ENCODE measurements at places on chromosomes 11 and 22. TPM values are rescaled to one million over a fixed set of nuclear protein-coding genes. Genes with fewer than 3 reads are reported as not detected.

GRM5 gene
- polyA plus RNA-seq = 0.01 TPM

CALCA gene
- polyA plus RNA-seq = not detected

- no peak for DNase-seq
Measured at GRCh38 chr11:121140369-121140768, 39.3 kb downstream of the TECTA start.

DNA sequence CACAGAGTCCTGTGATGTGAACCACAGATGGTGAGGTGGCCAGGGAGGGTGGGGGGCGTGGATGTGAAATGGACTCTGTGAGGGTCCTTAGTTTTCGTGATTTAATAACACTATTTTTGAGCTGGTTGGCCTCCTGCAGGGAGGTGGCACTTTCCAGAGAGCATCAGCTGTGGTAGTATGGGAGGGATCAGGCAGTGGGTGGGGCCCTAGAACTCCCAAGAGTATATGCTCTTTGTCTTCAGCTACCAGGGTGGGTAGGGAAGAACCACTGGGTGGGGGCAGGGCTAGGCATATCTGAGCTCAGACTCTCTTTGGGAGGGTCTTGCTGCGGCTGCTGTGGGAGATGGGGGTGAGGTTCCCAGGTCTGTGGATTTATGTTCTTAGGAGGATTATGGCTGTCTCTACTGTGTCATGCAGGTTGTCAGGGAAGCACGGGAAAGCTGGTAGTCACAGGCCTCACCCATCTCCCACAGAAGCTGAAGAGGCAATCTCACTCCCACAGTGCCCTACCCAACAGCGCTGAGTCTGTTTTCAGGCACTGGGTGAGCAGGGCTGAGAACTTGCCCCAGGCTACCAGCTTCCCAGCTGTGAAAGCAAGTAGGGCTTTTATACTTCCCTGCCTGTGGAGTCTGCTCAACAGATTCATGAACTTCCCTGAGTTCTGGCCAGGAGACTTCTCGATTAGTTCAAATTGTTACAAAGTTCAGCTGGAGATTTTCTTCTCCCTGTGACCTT, 47.9 kb upstream of the SNX19 start:
- no peak for DNase-seq

DNA sequence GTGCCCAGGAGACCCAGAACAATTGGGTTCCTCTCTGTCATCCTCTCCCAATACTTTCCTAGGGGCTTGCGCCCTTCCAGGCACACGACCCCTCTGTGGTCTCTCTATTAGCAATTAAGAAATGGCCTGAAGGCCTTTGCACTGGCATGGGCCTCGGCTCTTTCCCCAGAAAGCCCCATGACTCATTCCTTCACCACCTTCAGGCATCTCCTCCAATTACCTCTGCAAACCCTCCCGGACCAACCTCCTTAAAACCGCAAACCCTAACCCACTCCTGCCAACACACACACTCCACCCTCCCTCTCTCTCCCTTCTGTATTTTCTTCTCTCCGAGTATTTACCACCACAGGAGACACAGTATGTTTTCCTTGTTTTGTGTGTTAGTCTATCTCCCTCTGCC, 36.7 kb downstream of the LARGE1 start:
- no peak for DNase-seq

DNA sequence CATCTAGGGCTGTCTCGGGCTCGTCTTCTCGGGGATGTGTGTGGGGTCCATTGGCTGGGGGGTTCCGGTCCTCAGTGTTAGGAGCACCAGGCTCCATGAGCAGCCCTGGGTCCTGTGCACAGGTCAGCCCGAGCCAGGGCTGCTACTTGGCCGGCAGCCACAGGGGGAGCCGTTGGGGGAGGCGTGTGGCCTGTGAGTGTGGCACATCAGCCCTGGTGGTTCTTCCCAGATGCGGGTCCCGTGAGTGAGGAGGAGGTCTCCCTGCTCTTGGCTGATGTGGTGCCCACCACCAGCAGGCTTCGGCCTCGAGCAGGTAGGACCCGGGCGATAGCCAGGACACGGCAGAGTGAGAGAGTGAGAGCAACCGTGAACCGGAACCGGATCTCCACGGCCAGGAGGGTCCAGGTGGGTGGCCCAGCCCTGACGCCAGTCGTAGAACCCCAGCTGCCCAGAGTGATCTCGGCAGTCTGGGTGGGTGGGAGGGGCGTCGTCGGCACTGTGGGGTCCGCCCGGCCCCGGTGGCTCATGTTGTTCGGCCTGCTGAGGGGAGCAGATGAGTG, 18.5 kb downstream of the IRF7 start:
- no peak for DNase-seq

DNA sequence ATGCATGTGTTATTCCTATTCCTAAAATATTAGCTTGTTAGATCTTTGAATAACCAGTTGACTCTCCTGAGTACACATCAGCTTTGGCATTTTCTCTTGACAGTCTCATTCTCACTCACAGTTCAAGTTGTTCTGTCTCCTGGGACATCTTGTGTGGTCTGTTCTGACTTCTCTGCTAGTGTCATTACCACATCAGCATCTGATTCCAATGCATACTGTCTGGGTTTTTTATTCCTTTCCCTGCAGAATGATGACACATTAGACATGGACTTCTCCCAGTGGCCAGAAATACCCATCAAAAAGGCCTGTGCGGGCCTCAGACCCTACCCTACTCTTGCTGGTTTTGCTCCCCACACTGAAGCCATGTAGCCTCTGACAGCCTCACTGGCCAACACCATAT, 2.7 kb downstream of the ZNF74 start:
- no peak for DNase-seq
